ENCODE measurements at places on chromosomes 11 and 22. TPM values are rescaled to one million over a fixed set of nuclear protein-coding genes. Genes with fewer than 3 reads are reported as not detected.
A peak's percentile ranks its signal among the peaks of the same experiment; 100 is the strongest.

Gene BBS1
- total RNA-seq = 13.6 TPM

Gene EIF4G2
- 1,193 TPM for total RNA-seq

Gene ZNF70
- 6.1 TPM for total RNA-seq

Gene OR4D5
- total RNA-seq = not detected

GRCh38 chr22:44483878-44484277 lies 14.2 kb downstream of the RTL6 start:
- H3K27ac ChIP-seq = no peak overlapping the region
- no peaks in the 10 kb centered on the region for H3K4me1 ChIP-seq
- no peaks in the 10 kb centered on the region for H3K36me3 ChIP-seq
- H3K27me3 ChIP-seq = no peaks in the 10 kb centered on the region
- no peak for DNase-seq

- H3K27me3 ChIP-seq = no peaks in the 10 kb centered on the region
- peaks cover 4% of the 10 kb centered on the region for H3K4me1 ChIP-seq
- no peaks in the 10 kb centered on the region for H3K36me3 ChIP-seq
- H3K27ac ChIP-seq = no peak overlapping the region
- H3K4me3 ChIP-seq = no peak overlapping the region
- DNase-seq = no peak
Observed at GRCh38 chr11:113685654-113686359, 20.3 kb downstream of the TMPRSS5 start.

GRCh38 chr22:41576877-41577276 lies 12.8 kb downstream of the PMM1 start:
- no peaks in the 10 kb centered on the region for H3K27me3 ChIP-seq
- H3K4me1 ChIP-seq = no peaks in the 10 kb centered on the region
- no peak overlapping the region for H3K27ac ChIP-seq
- no peaks in the 10 kb centered on the region for H3K36me3 ChIP-seq

- no peaks in the 10 kb centered on the region for H3K27me3 ChIP-seq
- H3K4me1 ChIP-seq = peaks cover 5% of the 10 kb centered on the region
- no peak overlapping the region for H3K4me3 ChIP-seq
Observed at GRCh38 chr22:17806437-17806836, 32.2 kb upstream of the BID start.

- DNase-seq = no peak
- no peaks in the 10 kb centered on the region for H3K27me3 ChIP-seq
- H3K4me3 ChIP-seq = no peak overlapping the region
- H3K27ac ChIP-seq = no peak overlapping the region
- H3K36me3 ChIP-seq = no peaks in the 10 kb centered on the region
- H3K4me1 ChIP-seq = peaks cover 5% of the 10 kb centered on the region
Observed at GRCh38 chr11:67419325-67420049, 4.0 kb downstream of the CARNS1 start.

DNA sequence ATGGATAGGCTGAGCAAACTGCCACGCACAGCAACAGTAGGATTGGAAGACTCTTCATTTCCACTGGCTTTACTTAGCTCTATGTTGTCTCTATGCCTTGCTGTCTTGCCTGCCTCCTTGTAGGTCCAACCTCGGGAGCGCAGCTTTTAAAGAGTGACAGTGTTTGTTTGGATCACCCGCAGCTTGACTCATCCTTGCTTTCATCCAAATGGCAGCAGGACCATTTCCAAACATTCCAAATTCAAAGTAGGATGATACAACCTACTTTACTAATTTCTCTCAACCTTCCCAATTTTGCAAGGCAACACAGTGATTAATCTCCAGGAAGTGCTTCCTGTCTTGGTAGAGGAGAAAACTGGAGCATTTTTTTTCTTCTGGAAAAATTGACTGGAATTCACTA lies at the start of gene MMP3:
MMP3 (minus strand) TSS at position 121 of the 400 bp plus-strand sequence; CDS start at position 58, 63 bp downstream.
- H3K27ac ChIP-seq = peak within 1 kb of the TSS; percentile 91
- DNase-seq = no peak
- H3K4me1 ChIP-seq = peaks cover 37% of the 10 kb centered on the region
- no peaks in the 10 kb centered on the region for H3K27me3 ChIP-seq

- H3K4me1 ChIP-seq = peaks cover 5% of the 10 kb centered on the region
- no peaks in the 10 kb centered on the region for H3K27me3 ChIP-seq
- no peaks in the 10 kb centered on the region for H3K36me3 ChIP-seq
- H3K4me3 ChIP-seq = no peak overlapping the region
Observed at GRCh38 chr11:12543596-12544415, 130.4 kb upstream of the TEAD1 start.

DNA sequence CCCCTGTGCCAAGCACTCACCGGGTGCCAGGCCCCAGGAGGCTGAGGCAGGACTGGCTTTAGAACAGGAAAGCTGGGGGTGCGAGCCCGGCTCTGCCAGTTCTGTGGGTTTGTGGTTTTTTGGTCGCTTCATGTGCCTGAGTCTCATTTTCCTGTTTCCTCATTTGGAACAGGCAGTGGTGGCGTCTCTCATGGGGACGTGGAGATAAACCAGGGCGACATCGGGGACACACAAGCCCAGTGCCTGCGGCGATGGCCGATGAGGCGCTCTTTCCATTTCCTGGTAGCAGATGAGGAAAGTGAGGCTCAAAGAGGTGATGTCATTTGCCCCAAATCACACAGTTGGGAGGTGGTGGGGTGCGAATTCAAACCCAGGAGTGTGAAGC lies 20.8 kb upstream of the CHKA start:
- H3K4me3 ChIP-seq = no peak overlapping the region
- DNase-seq = no peak
- H3K27me3 ChIP-seq = no peaks in the 10 kb centered on the region
- H3K36me3 ChIP-seq = no peaks in the 10 kb centered on the region

DNA sequence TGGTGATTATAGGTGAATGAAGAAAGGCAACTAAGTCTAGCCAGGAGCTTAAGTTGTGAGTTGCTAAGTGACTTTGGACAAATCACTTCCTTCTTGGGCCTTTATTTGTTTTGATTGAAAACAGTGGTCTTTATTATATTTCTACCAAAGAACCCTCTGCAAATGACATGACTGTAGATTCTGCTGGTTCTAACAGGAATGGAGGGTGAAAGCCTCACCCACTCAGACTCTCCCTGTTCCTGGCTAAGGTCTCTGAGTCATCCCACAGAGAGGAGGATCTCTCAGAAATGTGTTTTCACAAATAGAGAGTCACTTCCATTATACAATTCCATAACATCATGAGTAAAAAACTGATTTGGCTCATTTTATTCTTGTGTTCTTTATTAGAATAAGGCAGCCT lies 583.9 kb upstream of the LRRC4C start:
- H3K27ac ChIP-seq = no peak overlapping the region
- no peak for DNase-seq
- no peaks in the 10 kb centered on the region for H3K36me3 ChIP-seq
- H3K27me3 ChIP-seq = peaks cover 4% of the 10 kb centered on the region

DNA sequence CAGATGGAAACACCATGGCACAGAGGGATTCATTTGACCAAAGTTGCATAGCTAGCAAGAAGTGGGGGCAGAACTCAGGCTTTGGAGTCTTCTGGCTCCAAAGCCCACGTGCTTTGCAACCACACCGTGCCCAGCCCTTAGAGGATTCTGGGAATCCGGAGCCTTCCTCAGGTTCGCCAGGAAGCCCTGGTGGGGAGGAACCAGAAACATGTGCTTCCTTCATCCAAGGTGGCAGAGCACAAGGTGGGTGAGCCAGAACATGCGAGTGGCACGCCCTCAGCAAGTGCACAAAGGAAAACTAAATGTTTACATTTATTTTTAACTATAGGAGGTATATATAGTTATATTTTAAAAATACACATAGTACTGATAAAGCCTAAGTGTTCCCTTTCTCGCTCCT lies 151.9 kb upstream of the NECTIN1 start:
- no peaks in the 10 kb centered on the region for H3K36me3 ChIP-seq
- no peaks in the 10 kb centered on the region for H3K27me3 ChIP-seq
- H3K27ac ChIP-seq = no peak overlapping the region
- H3K4me3 ChIP-seq = no peak overlapping the region
- H3K4me1 ChIP-seq = peaks cover 16% of the 10 kb centered on the region

DNA sequence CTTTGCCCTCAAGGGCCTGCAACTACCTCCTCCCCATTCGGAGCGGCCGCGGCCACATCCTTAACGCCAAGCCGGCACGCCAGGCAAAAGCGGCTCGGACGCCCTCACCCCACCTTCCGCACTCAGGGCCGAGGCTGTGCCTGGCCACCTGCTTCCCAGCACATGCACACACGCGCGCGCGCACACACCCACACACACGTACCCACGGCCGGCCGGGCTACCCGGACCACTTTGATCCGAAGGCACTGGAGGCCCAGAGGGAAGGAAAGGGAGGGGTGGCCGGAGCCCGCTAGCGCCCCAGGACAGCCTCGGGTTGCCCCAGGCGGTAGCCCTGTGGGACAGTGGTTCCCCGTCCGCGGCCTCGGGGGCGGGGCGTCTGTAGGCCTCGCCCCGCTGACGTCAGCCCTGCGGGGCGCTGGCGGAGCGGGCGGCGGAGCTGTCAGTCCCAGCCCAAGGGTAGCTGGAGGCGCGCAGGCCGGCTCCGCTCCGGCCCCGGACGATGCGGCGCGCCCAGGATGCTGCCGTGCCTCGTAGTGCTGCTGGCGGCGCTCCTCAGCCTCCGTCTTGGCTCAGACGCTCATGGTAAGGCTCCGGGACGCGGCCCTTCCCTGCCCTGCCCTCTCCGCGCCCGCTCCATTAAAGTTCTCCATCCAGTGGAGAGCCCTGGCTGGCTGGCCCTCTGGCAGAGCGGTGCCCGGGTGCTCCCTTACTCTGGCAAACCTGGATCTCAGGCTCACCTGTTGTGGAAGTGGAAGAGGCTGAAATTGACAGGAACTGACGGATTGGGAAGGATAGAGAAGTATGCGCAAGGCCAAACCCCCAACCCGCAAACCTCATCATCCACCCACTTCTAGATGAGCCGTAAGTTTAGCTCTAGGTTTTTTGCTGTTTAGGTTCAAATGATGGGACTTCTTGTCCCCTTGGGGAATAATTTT lies at the start of gene IL10RA:
IL10RA (plus strand) TSS at position 442 of the 935 bp plus-strand sequence; CDS start at position 516, 74 bp downstream.
- no peaks in the 10 kb centered on the region for H3K36me3 ChIP-seq
- H3K27me3 ChIP-seq = no peaks in the 10 kb centered on the region
- H3K4me1 ChIP-seq = no peaks in the 10 kb centered on the region
- DNase-seq = no peak

GRCh38 chr11:3665336-3666022 lies 5.7 kb downstream of the CHRNA10 start:
- H3K36me3 ChIP-seq = peaks cover 4% of the 10 kb centered on the region
- H3K27ac ChIP-seq = no peak overlapping the region
- H3K4me1 ChIP-seq = no peaks in the 10 kb centered on the region
- no peaks in the 10 kb centered on the region for H3K27me3 ChIP-seq
- DNase-seq = no peak

DNA sequence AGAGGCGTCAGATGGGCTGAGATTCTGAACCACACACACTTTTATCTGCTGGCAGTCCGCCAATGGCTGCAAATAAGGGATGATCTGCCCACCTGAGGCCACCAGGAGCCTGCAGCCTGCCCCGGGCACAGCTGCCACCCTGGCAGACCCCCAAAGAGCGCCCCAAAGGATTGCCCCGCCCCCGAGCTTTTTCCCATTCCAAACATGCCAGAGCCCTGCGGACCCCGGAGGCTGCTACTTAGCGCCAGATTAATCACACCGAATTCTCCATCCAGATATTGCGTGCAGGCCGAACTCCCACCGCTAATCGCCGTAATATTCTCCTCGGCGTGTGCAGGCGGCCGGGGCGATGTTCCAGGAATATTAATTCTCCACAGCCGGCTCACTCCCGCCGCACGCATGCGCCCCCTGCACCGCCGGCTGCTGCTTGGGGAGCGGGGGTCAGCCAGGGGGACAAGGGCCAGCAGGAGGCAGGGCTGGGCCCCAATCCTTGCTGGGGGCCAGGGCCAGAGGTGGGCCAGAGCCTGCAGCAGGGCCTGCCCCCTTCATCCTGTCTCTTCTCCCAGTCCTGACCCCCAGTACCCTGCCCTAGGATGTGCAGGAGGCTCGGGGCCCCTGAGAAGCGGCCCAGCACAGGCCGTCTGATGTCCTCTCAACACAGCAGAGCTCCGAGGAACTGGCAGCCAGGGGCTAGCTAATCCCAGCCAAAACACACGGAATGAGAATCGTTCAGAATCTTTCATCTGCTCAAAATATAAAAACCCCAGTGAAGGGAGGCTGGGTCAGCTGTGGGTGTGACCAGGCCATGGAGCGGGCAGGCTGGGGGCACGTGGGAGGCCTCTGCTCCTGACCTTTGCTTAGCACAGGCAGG lies 19.5 kb upstream of the TCF20 start:
- no peaks in the 10 kb centered on the region for H3K36me3 ChIP-seq
- H3K27me3 ChIP-seq = no peaks in the 10 kb centered on the region
- no peaks in the 10 kb centered on the region for H3K4me1 ChIP-seq

GRCh38 chr11:64219354-64219684 lies 6.7 kb downstream of the TRPT1 start:
- no peak for DNase-seq
- peaks cover 2% of the 10 kb centered on the region for H3K4me1 ChIP-seq
- no peaks in the 10 kb centered on the region for H3K27me3 ChIP-seq
- peaks cover 2% of the 10 kb centered on the region for H3K36me3 ChIP-seq

DNA sequence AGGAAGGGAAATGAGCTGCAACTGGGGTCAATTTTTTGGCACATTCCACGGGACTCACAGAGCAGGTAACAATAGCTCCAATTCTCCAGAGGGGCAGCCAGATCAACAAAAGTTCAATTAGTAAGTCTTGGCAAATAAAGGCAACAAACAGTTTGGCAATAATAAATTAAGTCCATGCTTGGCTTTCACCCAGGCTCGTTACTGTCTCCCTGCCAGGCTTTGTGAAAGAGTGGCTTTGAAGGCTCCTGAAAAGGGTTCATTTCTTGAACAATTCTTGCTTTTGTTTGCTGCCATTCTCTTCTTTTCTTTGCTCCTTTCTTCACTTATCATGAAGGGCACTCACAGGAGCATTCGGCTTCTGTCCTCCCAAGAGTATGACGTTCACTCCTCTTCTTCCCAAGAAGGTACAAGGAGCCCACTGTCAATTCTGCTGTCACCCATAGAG lies 123.3 kb downstream of the APIP start:
- no peak overlapping the region for H3K4me3 ChIP-seq
- no peaks in the 10 kb centered on the region for H3K36me3 ChIP-seq
- DNase-seq = no peak
- no peaks in the 10 kb centered on the region for H3K4me1 ChIP-seq

DNA sequence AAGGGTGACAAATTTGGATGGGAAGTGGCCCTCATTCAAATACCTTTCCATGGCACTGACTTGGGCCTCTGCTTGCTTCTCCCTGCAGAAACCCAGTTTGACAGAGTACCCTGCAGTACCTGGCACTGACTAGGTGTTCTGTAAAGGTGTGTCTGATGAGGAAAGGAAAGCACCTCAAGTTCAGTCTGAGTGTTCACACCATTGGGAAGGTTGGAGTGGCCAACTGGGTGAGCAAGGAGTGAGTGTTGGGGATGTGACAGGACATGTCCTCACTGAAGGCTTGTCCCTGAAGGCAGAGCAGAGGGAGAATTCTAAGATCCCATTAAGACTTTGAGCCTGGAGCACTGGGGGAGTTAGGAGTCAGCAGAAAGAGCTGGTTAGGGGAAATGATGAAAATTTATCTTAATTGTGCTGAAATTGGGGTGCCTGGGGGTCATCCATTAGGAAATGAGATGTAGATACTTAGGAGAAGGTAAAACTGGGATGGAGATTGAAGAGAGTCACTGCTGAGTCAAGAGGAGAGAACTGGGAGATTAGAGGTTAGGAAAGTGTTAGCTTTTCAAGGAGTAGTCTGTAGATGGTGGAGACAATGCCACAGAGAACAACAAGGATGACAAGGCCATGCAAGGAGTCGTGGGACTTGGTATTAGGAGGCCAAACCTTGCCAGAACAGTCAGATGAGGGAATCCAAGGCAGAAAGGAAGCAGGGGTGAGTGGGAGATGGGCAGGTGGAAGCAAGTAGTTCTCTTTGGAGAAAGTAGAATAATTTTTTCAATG lies 6.1 kb downstream of the SREBF2 start:
- no peaks in the 10 kb centered on the region for H3K4me1 ChIP-seq
- no peak overlapping the region for H3K27ac ChIP-seq
- DNase-seq = no peak
- H3K27me3 ChIP-seq = no peaks in the 10 kb centered on the region
- no peak overlapping the region for H3K4me3 ChIP-seq

Measured in SJCRH30 (cell line).